ENCODE measurements at places on chromosomes 1 and 21. TPM values are rescaled to one million over a fixed set of nuclear protein-coding genes. Genes with fewer than 3 reads are reported as not detected.
A peak's percentile ranks its signal among the peaks of the same experiment; 100 is the strongest.

Gene PRR9
- total RNA-seq: not detected

DNA sequence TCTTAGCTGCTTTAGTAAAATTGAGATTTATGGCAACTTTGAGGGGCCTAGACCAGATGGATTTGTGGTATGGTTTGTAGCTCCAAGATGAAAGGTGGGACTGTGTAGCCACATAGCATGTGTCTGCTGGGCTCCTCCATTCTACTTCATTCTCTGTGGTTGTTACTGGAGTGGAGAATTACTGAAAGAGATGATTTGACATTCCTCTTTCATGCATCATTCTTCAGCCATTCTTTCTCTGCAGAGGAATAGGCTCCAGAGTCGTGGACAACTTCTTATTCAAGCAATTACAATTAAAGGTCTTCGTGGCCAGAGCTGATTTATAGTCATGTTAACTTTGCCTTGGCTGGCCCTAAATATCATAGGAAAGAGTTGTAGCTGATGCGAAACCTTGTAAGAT, 328.9 kb downstream of the PAPPA2 start:
- no peak for DNase-seq
- H3K4me1 ChIP-seq: no peaks in the 10 kb centered on the region
- H3K4me3 ChIP-seq: no peak overlapping the region
- H3K36me3 ChIP-seq: no peaks in the 10 kb centered on the region
- H3K27ac ChIP-seq: no peak overlapping the region

- H3K4me1 ChIP-seq: peaks cover 69% of the 10 kb centered on the region
- DNase-seq: no peak
Measured at GRCh38 chr1:198258491-198258890, 101.7 kb downstream of the NEK7 start.

DNA sequence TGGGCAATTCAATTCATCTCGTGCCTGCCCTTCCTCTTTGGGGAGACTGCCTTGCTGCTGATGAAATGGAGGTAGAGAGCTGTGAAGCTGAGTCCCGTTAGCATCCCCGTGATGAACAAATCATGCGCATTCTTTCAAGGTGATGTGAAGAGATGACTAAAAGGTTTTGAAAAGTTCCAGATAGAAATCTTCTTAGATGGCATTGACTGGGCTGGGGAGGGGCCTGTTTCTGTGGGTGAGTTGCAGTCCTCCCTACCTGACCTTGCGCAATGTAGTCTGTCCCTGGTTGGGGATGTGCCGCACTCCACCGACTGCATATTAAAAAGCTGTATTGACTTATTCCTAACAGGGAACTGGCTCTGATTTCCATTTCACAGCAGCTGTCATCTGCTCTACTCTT, 49.6 kb downstream of the ST6GALNAC3 start:
- H3K4me1 ChIP-seq: no peaks in the 10 kb centered on the region
- DNase-seq: no peak
- no peaks in the 10 kb centered on the region for H3K27me3 ChIP-seq
- no peak overlapping the region for H3K4me3 ChIP-seq
- H3K36me3 ChIP-seq: no peaks in the 10 kb centered on the region

DNA sequence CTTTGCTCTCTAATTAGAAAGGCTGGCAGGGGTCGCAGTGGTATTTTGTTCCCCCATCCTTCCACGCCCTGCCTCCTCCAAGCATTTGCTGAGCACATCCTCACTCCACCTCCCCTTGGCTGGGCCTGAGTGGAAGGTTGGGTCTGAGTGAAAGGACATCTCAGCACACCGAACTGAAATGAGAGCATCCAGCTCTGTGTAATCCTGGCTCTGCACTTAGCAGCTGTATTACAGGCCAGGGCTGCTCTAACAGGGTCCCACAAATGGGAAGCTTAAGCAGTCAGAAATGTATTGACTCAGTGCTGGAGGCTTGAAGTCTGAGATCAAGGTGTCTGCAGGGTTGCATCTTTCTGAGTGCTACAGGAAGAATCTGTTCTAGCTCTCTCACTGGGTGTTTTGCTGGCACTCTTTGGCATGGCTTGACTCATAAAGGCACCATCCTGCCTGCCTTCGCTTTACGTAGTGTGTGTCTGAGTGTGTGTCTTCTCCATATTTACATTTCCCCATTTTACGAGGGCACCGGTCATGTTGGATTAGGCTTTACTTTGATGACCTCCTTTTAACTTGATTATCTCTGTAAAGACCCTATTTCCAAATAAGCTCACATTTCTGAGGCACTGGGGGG, 48.5 kb upstream of the IGSF21 start:
- no peak for DNase-seq
- no peaks in the 10 kb centered on the region for H3K36me3 ChIP-seq
- no peaks in the 10 kb centered on the region for H3K27me3 ChIP-seq

DNA sequence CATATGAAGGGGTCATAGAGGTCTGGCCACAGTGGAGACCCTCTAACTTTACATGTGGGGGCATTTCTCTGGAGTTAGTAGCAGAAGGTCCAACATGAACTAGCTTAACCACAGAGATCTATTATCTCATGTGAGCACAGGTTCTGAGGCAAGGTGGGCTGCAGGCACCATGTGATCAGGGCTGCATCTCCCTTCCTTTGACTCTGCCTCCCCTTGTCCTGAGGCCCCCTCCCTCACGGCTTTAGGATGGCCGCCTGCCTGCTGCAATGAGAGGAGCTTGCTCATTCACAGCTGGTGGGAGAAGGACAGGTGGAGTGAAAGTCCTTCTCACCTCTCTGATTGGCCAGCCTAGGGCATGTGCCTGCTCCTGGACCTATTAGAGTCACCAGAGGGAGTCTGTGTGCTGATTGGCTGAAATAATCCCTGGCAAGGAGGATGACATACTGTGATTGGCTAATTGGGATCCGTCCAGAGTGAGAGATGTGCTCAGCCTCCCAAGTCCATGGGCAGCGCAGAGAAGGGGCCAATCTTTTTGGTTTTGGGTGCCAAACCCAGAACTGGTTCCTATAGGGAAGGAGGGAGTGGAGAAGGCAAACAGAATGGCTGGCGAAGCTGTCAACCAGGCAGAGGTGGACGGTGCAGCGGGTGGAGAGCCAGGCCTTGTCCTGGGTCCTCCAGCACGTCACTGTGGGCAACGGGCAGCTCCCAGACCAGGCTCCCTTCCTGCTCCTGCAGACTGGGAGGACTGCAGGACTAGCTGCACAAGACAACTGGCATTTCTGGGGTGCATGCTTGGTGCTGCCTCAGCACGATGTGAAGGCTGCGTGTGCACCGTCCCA, 39.4 kb upstream of the C1orf174 start:
- H3K27ac ChIP-seq: no peak overlapping the region
- DNase-seq: no peak
- H3K4me1 ChIP-seq: no peaks in the 10 kb centered on the region
- no peaks in the 10 kb centered on the region for H3K27me3 ChIP-seq
- H3K36me3 ChIP-seq: no peaks in the 10 kb centered on the region

GRCh38 chr1:20440785-20441200, 45.2 kb downstream of the CAMK2N1 start:
- no peak overlapping the region for H3K4me3 ChIP-seq
- no peaks in the 10 kb centered on the region for H3K36me3 ChIP-seq

Gene LDLRAD2
- not detected for total RNA-seq

DNA sequence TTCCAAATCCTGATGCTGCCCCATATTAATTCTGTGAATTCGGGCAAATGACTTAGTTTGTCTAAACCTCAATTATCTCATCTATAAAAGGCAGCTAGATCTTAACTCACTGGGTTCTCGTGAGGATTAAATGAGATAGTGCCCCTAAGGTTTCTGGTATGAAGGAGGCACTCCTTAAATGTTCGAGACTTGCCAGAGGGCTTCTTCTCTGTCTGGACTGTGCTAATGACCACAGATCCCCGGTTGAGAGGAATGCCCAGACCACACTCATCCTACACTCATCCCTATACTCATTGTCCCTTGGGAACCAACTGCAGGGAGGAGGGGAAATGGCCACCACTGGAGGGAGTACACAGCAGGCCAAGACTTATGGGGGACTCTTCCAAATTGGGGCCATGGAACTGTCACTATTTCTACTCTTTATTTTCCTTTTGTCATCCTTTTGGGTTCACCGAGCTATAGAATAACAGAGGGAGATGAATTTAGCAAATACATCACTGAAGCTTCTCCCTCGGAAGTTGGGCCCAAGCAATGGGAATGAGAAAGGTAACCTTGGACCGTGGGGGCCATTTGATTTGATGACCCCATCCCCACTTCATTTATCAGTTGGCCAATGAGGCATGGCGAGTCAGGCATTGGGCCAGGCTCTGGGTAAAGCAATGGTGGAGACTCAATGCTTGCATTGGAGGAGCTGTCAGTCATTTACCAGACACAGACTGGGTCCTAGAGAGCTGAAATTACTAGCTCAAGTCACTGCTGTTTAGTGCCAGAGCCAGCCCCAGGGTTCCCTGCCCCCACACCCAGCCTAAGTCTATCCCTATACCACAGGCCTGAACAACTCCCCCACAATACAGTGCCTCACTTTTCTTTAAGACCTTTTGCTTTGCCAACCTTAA, 5.1 kb downstream of the ATF3 start:
- peaks cover 24% of the 10 kb centered on the region for H3K4me1 ChIP-seq
- H3K27ac ChIP-seq: no peak overlapping the region
- H3K27me3 ChIP-seq: peaks cover 3% of the 10 kb centered on the region
- peaks cover 22% of the 10 kb centered on the region for H3K36me3 ChIP-seq
- no peak overlapping the region for H3K4me3 ChIP-seq

GRCh38 chr1:11273595-11274234, 717 bp downstream of the UBIAD1 start:
- peaks cover 24% of the 10 kb centered on the region for H3K4me1 ChIP-seq
- peaks cover 8% of the 10 kb centered on the region for H3K36me3 ChIP-seq
- H3K27ac ChIP-seq: peak overlapping the region; percentile 92
- no peaks in the 10 kb centered on the region for H3K27me3 ChIP-seq

DNA sequence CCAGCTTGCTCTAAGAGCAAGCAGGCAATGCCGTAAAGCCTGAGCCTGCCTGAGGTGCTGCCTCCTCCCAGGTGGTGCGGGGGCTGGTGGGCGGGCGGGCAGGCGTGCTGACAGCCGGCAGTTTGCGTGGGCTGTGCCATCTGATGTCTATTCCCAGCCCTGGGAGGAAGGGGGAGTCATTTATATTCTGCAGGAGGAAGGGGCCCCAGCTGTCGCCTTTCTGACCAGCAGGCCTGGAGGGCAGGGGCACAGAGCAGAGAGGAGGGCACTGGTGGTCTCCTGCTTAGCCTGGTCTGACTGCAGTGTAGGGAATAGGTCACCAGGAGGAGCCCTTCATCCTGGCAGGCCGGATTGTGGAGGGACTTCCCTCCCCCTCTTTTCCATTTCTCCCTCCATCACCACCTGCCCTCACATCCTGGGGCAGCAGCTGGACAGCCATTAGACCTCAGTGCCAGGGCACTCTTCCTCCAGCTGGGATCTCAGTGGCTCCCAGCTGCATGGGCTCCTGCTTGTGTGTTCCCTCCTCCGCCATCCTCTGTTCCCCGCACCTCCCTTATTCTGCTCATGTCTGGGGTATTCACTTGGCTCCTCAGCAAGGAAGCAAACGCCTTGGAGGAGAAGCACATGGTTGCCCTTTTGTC, 4.4 kb downstream of the CYB561D1 start:
- H3K27me3 ChIP-seq: no peaks in the 10 kb centered on the region
- DNase-seq: no peak
- peaks cover 9% of the 10 kb centered on the region for H3K36me3 ChIP-seq
- H3K4me1 ChIP-seq: peaks cover 38% of the 10 kb centered on the region
- no peak overlapping the region for H3K4me3 ChIP-seq
- no peak overlapping the region for H3K27ac ChIP-seq

DNA sequence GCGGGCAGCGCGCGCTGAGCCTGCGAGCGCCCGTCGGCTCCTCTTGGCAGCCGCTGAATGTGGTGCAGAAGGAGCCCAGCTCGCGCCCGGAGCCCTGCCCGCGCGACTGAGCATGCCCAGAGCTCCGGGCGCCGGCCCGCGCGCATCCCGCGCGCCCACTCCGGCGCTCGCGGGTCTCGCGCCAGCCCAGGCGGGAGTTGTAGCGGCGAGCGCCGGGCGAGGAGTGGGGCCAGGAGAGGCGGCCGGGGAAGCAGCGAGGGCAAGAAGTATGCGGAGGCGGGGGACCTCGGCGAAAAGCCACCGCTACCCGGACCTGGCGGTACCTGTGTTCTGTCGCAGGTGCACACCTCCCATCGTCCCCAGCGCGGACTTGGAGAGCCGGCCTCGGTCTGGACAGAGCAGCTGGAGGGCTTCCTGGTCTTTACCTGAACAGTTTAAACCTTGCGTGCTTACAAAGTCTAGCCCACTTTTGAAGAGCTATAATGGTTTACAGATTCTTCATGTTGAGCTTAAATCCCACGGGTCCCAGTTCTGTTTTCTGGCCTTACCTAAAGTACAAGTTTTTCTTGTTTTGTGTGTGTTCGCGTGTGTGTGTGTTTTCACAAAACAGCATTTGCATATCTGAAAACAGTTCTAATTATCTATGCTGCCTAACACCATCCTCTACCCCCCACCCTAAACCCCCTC, at the start of gene DDAH1:
Gene DDAH1, minus strand, starts transcription at position 61 of the 687 bp plus-strand sequence. CDS start 114 bp downstream, outside the sequence.
- DNase-seq: no peak
- H3K4me3 ChIP-seq: peak within 1 kb of the TSS; percentile 83
- H3K27me3 ChIP-seq: no peaks in the 10 kb centered on the region
- peaks cover 43% of the 10 kb centered on the region for H3K4me1 ChIP-seq

GRCh38 chr21:44983421-44984206, 43.8 kb downstream of the SLX9 start:
- no peak overlapping the region for H3K4me3 ChIP-seq
- H3K27me3 ChIP-seq: no peaks in the 10 kb centered on the region
- H3K4me1 ChIP-seq: peaks cover 28% of the 10 kb centered on the region

GRCh38 chr21:36768496-36768895, 69.6 kb downstream of the SIM2 start:
- peaks cover 7% of the 10 kb centered on the region for H3K4me1 ChIP-seq
- DNase-seq: no peak
- H3K27ac ChIP-seq: no peak overlapping the region
- no peak overlapping the region for H3K4me3 ChIP-seq

DNA sequence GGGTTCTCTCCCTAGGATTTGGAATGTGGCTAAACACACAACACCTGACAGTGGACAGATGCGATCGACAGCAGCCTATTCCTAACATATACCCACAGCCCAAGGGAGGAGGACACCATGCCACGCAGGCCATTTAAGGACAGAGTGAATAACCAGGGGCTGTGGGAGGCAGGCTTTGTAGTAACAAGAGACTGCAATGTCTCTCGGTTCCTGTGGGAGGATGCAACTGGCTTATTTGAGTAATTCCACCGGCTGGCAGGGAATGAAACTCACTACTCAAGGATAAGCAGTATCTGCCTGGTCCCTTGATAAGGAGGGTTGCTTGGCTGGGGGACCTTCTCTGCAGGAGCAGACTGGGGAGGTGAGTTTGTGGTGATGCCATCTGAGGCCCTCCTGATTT, 109.6 kb downstream of the PCP4 start:
- no peaks in the 10 kb centered on the region for H3K4me1 ChIP-seq
- no peaks in the 10 kb centered on the region for H3K36me3 ChIP-seq

GRCh38 chr1:59138402-59138801, 158.5 kb upstream of the FGGY start:
- DNase-seq: no peak
- H3K4me1 ChIP-seq: peaks cover 31% of the 10 kb centered on the region
- H3K4me3 ChIP-seq: no peak overlapping the region
- no peaks in the 10 kb centered on the region for H3K27me3 ChIP-seq
- no peak overlapping the region for H3K27ac ChIP-seq

GRCh38 chr1:214008347-214008746, 20.6 kb downstream of the PROX1 start:
- no peak overlapping the region for H3K27ac ChIP-seq
- H3K4me1 ChIP-seq: no peaks in the 10 kb centered on the region
- H3K27me3 ChIP-seq: peaks cover 4% of the 10 kb centered on the region
- no peak overlapping the region for H3K4me3 ChIP-seq

Gene CD1E
- total RNA-seq: not detected

- DNase-seq: no peak
- no peak overlapping the region for H3K27ac ChIP-seq
- H3K4me3 ChIP-seq: no peak overlapping the region
Measured at GRCh38 chr1:116854716-116855115, 55.0 kb upstream of the PTGFRN start.

Gene NFASC
- total RNA-seq: 0.13 TPM

All from osteocyte (in vitro differentiated cells).